Stimulated activated naive B cell treated with anti-CD40 and anti-IgM and Interleukin-4, amounts not matched to agents 10 μg/mL and 1 μg/mL and 100 μg/mL, for 72 hours (primary cell): ENCODE measurements at places on chromosomes 11 and 22.
A peak's percentile ranks its signal among the peaks of the same experiment; 100 is the strongest.

GRCh38 chr22:35217527-35217926 is 39.8 kb upstream of the HMGXB4 start:
- no peak overlapping the region for H3K27ac ChIP-seq
- no peak overlapping the region for H3K4me3 ChIP-seq
- no peaks in the 10 kb centered on the region for H3K36me3 ChIP-seq
- H3K27me3 ChIP-seq: peaks cover 19% of the 10 kb centered on the region

- peak overlapping the region; percentile 3 for H3K27ac ChIP-seq
- no peak overlapping the region for H3K4me3 ChIP-seq
- DNase-seq: no peak
- peaks cover 48% of the 10 kb centered on the region for H3K4me1 ChIP-seq
- peaks cover 47% of the 10 kb centered on the region for H3K36me3 ChIP-seq
- H3K27me3 ChIP-seq: no peaks in the 10 kb centered on the region
These were observed 3.0 kb upstream of the TNKS1BP1 start for GRCh38 chr11:57327721-57328120.

GRCh38 chr11:101511065-101511464 is 72.7 kb downstream of the TRPC6 start:
- no peaks in the 10 kb centered on the region for H3K36me3 ChIP-seq
- no peak overlapping the region for H3K27ac ChIP-seq
- no peak for DNase-seq
- peaks cover 5% of the 10 kb centered on the region for H3K27me3 ChIP-seq
- H3K4me1 ChIP-seq: peaks cover 6% of the 10 kb centered on the region

DNA sequence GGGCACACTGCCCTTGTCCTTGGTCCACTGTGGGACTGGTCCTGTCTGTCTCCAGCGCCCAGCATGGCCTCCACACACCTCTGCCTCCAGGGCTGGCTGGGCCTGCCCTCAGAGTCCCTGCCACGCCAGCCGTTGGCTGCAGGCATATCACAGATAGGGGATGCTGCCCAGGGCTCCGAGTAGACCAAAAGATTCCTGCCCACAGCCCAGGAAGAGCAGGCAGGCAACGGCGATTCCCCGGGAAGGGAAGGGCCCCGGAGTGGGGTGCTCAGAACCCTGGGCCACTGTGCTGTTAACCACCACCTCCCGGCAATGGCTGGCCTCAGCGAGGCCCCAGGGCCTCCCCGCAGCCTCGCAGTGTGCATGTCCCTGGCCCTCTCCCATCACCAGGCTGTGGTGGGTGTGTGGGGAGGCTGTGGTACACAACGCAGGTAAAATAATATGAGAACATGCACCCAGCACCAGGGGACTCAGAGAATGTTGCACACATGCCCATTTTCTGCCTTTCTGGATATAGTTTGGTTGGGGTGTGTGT is 2.2 kb downstream of the IFITM5 start:
- H3K36me3 ChIP-seq: peaks cover 10% of the 10 kb centered on the region
- H3K27me3 ChIP-seq: peaks cover 10% of the 10 kb centered on the region
- H3K4me3 ChIP-seq: no peak overlapping the region
- DNase-seq: no peak
- peak overlapping the region; percentile 20 for H3K27ac ChIP-seq

GRCh38 chr22:39153220-39153717 is 789 bp upstream of the CBX7 start:
- no peak for DNase-seq
- H3K27me3 ChIP-seq: peaks cover 28% of the 10 kb centered on the region
- H3K27ac ChIP-seq: peak overlapping the region; percentile 95

DNA sequence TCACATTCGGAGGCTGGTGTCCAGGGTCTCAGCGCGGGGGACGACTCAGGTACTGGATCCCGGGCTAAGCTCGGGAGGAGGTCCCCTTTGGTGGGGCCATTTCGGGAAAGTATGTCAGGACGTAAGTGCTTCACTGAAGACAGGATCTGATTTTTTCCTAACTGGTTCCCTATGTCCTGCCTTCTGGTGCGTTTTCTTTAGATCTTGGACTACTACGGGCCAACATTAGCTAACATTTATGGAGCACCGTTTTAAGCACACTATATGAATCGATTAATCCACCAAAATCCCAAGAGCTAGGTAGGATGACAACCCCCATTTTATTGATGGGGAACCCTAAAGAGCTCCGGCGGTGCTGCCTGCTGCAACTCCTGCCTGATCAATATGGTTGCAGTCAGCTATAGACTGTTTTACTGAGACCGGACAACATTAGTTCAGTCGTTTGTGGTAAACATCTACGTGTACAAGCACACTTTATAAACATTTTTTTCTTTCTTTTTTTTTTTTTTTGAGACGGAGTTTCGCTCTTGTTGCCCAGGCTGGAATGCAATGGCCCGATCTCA is 17.0 kb upstream of the WDR74 start:
- H3K4me1 ChIP-seq: peaks cover 79% of the 10 kb centered on the region
- H3K4me3 ChIP-seq: peak overlapping the region; percentile 97
- H3K27ac ChIP-seq: peak overlapping the region; percentile 100
- no peak for DNase-seq
- H3K27me3 ChIP-seq: no peaks in the 10 kb centered on the region
- peaks cover 55% of the 10 kb centered on the region for H3K36me3 ChIP-seq

DNA sequence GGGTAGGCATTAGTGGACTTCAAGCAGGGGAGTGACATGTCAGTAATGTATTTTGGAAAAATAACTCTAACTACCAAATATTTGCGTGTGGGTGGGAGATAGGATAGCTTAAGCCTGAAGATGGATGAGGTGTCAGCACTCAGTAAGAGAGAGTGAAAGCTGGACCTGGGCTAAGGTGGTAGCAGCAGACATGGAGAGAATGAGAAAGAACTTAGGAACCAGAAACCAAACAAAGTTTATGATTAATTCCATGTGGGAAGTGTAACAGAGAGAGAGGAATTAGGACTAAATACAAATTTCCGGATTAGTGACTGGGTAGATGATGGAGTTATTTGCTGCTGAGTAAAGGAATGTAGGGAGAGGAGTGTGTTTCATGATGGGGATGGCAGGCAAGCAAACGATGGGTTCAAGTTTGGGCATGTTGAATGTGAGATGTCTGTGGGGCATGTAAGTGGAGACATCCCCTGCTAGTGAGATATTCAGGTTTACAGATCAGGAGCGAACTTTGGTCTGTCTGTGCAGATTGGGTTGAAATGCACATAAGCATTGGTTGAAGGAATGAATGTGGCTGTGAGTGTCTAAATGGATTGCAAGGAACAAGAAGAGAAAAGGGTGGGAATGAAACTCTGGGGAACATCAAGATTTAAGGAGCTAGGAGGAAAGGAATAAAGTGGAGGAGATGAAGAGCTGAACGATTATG is 185.6 kb upstream of the MTMR2 start:
- H3K27ac ChIP-seq: no peak overlapping the region
- peaks cover 18% of the 10 kb centered on the region for H3K4me1 ChIP-seq
- H3K27me3 ChIP-seq: no peaks in the 10 kb centered on the region
- no peak for DNase-seq

DNA sequence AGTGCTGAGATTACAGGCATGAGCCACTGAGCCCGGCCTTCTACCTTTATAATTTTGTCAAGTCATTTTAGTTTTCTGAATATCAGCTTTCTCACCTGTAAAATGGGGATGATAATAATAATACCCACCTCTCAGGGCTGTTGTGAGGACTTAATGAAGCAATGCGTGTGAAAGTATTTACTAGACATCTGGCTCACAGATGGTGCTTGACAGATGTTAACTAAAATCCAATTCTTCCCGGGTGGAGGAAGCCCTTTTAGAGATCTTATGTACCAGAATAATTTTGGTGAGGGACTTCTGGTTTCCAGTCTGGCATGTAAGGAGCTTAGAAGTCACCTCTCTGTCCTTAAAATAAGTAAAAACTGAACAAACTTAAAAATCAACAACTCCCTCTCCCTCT is 43.7 kb upstream of the NUP160 start:
- no peak for DNase-seq
- H3K36me3 ChIP-seq: peaks cover 4% of the 10 kb centered on the region
- no peak overlapping the region for H3K27ac ChIP-seq
- no peak overlapping the region for H3K4me3 ChIP-seq
- no peaks in the 10 kb centered on the region for H3K27me3 ChIP-seq

DNA sequence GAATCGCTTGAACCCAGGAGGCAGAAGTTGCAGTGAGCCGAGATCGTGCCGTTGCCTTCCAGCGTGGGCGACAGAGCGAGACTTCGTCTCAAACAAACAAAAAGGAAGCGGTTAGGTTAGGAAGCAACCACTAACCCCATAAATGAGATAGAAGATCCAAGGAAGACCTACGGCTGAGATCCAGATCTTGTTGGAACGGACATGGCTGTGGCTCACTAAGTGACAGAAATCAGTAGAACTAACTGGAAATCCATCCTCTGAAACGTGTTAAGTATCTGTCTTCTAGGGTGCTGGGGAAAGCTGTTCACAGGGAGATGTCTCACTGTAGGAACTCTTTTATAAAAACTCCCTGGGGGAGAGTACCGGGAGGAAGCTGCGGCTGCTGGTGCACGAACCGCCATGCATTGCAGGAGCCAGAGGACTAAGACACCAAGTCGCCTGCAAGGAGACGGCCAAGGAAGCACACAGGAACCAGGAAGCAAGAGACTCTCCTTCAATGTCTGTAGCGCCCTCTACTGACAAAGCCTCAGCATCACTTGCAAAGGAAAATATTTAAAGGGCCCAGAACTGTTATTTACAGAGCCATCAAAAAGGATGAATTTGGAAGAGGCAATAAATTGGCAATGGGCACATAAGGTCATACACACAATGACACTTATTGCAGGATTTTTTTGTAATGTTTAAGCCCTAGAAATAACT is 16.9 kb upstream of the SPTY2D1 start:
- peak; percentile 14 for DNase-seq
- no peaks in the 10 kb centered on the region for H3K27me3 ChIP-seq
- no peak overlapping the region for H3K4me3 ChIP-seq
- peaks cover 13% of the 10 kb centered on the region for H3K4me1 ChIP-seq
- no peak overlapping the region for H3K27ac ChIP-seq

GRCh38 chr11:75298191-75298975 is 53.1 kb downstream of the ARRB1 start:
- DNase-seq: no peak
- no peaks in the 10 kb centered on the region for H3K36me3 ChIP-seq
- H3K4me1 ChIP-seq: no peaks in the 10 kb centered on the region
- H3K27ac ChIP-seq: no peak overlapping the region
- no peaks in the 10 kb centered on the region for H3K27me3 ChIP-seq
- no peak overlapping the region for H3K4me3 ChIP-seq

GRCh38 chr22:46569848-46570695 is 32.7 kb upstream of the CELSR1 start:
- H3K27ac ChIP-seq: no peak overlapping the region
- H3K36me3 ChIP-seq: peaks cover 1% of the 10 kb centered on the region
- H3K4me3 ChIP-seq: no peak overlapping the region
- peaks cover 12% of the 10 kb centered on the region for H3K4me1 ChIP-seq
- DNase-seq: no peak

DNA sequence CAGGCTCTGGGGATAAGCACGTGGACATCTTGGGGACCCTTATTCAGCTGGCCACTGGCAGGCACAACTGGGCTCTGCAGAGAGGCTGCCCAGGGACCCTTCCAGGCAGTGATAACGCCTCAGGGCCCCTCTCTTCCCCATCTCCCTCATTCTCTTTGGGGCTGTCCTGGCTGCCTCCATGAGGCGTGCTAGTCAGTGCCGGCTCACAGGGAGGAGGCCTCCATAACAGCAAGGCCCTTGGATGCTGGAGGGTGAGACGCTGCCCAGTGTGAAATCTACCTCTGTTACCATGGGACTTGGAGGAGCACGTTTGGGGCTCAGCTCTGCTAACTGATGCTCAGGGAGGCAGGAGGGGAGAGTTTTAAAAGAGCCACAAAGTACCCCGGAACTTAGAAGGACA is 221.3 kb downstream of the CTTN start:
- no peaks in the 10 kb centered on the region for H3K4me1 ChIP-seq
- H3K4me3 ChIP-seq: no peak overlapping the region
- no peak for DNase-seq
- H3K27me3 ChIP-seq: no peaks in the 10 kb centered on the region

DNA sequence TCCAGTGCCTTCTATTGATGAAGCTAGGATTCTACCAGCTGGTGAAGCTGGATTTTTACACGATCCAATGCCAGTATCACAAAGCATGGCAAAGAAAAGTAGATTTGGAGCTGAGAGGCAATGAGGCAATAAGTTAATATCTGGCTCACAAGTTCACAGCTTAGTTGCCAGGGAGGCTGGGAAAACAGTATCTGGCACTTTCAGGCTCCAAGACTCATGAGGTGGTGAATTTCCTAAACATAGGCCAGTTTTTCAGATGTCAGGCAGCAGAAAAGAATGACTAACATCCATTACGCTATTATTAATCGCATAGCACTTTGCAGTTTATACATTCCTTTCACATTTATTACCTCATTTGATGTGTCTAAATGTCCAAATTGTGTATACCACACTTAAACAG is 122.7 kb downstream of the GRIA4 start:
- H3K27ac ChIP-seq: no peak overlapping the region
- no peak for DNase-seq

GRCh38 chr11:130560781-130561109 is 112.3 kb downstream of the ADAMTS15 start:
- no peaks in the 10 kb centered on the region for H3K27me3 ChIP-seq
- no peak overlapping the region for H3K27ac ChIP-seq
- DNase-seq: no peak
- H3K36me3 ChIP-seq: no peaks in the 10 kb centered on the region

DNA sequence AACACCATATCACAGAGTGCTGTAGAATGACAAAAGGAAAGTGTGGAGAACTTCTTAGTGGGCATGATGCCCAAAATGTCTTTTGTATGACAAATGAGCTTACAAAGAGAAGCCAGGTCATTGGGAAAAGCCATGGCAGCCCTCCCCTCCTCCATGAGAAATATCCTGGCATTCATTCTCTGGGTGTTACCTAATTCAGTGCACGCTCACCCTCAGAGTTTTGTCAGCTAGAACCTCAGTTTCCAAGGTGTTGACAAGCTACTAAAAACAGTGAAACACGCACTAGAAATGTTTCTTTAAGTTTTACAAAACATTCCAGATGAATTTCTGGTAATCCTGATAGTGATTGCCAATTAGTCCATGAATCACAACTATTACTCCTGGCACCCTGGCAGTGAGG is 105.4 kb upstream of the FSHB start:
- H3K4me1 ChIP-seq: no peaks in the 10 kb centered on the region
- DNase-seq: no peak
- H3K27ac ChIP-seq: no peak overlapping the region
- H3K4me3 ChIP-seq: no peak overlapping the region
- H3K36me3 ChIP-seq: no peaks in the 10 kb centered on the region

DNA sequence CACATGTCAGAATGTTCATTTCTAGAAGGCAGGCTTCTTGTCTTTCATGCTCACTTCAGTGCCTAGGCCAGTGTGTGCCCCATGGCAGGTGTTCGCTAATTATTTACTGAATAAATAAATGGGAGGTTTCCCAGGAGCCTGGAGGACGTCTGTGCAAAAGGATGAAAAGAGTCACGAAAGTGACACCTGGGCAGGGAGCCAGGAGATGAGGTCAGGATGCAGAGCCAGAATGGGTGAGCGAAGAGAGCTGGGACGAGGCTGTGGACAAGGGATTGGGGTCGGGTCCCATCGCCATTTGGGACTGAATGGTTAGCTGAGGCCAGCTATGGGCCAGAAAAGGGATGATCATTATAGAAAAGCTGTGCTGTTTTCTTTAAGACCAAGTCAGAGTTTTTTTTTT is 560.4 kb downstream of the TBC1D22A start:
- no peak overlapping the region for H3K27ac ChIP-seq
- no peaks in the 10 kb centered on the region for H3K36me3 ChIP-seq
- no peaks in the 10 kb centered on the region for H3K4me1 ChIP-seq
- H3K27me3 ChIP-seq: peaks cover 7% of the 10 kb centered on the region
- H3K4me3 ChIP-seq: no peak overlapping the region

GRCh38 chr11:30760345-30760744 is 174.2 kb upstream of the MPPED2 start:
- H3K36me3 ChIP-seq: no peaks in the 10 kb centered on the region
- no peak for DNase-seq
- H3K4me3 ChIP-seq: no peak overlapping the region
- H3K27me3 ChIP-seq: no peaks in the 10 kb centered on the region
- H3K27ac ChIP-seq: no peak overlapping the region
- no peaks in the 10 kb centered on the region for H3K4me1 ChIP-seq
